ENCODE measurements at places on chromosomes 5 and 9.

GRCh38 chr5:125152044-125152443, 405.6 kb upstream of the ZNF608 start:
- DNase-seq, result no peak

DNA sequence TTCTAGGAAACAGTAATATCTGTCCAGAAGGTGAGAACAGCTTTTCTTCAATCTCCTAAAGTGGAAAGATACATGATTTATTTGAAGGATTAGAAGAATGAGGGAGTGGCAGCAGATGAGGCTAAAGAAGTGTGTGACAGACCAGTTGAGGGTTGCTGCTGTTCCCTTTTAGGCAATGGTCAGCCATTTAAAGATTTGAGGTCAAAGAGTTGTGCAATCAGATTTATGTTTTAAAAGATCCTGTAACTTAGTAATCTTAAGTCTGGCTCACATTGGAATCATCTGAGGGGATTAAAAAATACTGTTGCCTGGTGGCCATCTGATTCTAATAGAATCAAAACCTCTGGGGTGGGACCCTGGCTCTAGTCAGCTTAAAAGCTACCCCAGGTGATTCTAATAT, 4.3 kb upstream of the SGCD start:
- DNase-seq, result no peak

- no peak for DNase-seq
Measured at GRCh38 chr9:23741351-23741750, 84.7 kb downstream of the ELAVL2 start.

DNA sequence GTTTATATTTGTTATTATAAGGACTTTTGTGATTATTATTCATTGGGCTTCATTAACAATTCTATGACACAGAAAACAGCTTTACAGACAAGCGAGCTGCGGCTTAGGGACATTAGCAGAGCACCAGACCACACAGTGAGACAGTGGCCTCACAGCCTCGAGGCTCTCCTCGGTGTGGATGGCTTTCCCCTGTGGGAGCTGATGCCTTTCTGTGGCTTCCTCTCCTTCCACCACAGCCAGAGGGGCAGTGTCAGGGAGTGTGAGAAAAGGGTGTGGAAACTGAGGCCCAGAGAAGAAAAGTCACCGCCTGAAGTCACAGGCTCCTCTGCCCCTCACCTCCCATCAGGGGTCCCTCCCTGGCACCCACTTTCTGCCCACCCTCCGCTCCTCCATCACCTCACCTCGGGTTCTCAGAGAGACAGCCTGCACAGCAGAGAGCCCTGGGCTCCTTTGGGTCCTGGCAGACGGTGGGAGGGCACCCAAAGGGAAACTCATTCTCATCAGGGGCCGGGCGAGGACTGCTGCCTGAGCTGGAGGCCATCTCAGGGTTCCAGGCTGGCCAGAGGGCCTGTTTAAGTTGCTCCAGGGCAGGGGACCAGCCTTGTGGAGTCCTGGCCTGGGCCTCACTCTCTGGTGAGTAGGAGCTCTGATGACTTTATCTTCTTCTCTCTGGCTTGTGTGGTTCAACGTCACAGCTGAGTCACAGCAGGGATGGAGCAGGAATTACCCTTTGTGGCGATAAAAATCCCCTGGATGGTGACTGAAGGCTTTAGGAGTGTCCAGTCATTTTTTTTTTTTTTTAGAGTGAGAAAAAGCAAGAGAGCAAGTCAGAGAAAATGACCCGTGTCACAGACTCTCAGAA, 830 bp downstream of the TRAF1 start:
- no peak for DNase-seq

DNA sequence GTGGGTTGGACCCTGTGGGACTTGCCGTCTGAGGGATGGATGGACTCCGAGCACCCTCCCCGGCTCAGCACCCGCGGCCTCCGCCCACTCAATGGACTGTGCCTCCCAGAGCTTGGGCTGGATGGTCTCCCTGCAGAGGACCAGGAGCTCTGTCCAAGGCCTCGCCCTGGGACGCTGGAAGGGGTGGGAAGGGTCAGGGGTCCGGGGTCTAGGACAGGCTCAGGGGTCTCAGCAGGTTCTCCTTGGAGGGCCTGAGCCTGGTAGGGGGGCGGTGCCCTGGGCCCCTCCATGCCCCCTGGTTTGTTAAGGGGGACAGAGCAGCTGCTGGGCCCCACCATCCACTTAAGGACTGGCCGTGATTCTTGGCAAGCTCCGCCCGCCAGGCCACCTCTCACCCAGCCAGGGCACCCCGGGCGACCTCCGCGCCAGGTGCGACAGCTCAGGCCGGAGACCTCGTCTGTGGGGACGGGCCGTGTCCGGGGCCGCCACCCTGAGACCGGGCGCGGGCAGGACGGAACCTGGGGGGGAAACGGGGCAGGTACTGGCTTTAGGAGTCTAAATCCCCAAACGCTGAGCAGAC, 29.2 kb downstream of the EXOC3 start:
- no peak for DNase-seq

DNA sequence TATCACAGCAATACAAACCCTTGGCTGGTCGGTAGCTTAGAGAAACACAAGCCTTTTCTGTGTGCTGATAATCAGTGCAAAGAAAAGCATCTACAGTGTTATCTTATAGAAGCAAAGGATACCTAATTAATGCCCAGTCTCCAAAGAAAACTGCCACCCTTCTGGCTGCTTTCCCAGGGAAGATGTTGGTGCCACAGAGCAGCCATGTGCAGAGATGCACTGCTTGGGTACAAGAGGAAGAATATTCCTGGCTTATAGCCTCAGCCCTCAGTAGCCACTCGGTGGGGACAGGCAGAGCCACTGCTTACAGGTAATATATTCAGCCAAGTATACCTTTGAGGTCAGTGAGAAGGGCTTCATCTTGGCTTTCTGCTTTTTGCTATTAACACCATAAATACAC, 185.3 kb downstream of the PCSK1 start:
- peak; percentile 38 for DNase-seq

- DNase-seq, result no peak
Measured at GRCh38 chr9:72904267-72905093, 48.4 kb downstream of the ALDH1A1 start.

DNA sequence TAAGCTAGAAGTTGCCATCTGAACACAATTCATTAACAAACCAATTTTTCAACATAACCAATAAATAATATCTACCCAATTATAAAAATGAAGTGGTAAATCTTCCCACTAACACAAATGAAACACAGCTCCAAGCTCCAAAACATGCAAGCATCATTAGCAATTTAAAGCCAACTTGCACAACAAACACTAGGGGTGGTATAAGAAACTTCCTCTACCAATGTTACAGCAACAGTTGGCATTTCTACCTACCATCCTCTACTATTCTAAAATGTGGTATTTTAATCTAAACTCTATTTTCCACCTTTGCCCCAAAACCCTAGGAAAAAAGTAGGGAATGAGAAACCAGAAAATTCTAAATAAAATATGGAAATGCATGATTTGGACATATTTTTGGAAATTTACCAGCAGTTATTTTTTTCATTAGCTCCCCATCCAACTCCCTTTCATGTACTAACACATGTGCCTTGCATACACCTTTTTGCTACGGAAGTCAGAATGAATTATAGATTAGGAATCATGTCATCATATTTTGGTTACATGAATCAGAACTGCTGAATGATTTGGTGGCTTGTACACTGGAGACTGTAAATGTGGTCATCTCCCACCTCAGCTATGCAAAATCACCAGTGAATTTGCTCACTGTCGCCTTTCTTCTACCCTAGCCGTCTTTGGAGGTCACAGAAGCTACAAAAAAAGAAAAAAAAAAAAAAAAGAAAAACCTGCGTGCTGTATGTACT, 4.1 kb downstream of the NR6A1 start:
- DNase-seq, result no peak

DNA sequence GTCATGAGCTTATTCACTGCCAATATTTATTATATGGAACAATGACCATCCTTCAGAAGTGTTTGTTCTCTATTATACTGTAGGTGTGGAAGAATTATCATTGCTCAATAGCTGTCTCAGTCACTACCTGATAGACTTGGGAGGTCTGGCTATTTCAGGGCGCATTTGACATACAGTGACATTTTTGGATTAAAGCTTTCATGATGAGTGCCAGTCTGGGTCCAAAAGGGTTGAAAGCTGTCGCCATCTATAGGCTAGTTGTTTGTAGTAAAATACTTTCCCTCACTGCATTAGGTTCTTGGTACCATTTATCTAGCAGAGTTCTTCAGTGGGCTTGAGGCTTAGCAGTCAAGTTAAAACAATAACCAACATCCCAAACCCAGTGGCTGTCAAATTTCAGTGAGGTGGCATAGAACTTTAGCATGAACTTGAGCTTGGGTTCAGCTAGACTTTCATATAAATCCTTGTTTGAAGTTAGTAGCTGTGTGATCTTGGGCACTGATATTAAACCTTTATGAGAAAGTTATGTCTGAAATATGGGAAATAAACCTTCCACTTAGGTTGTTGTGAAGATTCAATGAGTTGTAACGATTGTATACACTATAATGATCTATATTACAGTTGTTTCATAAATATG, 110.5 kb upstream of the CDKN2B start:
- DNase-seq, result no peak

GRCh38 chr9:35042081-35042604, 30.3 kb downstream of the VCP start:
- DNase-seq, result no peak

GRCh38 chr9:110343551-110343950, 5.9 kb upstream of the TXNDC8 start:
- DNase-seq, result no peak

DNA sequence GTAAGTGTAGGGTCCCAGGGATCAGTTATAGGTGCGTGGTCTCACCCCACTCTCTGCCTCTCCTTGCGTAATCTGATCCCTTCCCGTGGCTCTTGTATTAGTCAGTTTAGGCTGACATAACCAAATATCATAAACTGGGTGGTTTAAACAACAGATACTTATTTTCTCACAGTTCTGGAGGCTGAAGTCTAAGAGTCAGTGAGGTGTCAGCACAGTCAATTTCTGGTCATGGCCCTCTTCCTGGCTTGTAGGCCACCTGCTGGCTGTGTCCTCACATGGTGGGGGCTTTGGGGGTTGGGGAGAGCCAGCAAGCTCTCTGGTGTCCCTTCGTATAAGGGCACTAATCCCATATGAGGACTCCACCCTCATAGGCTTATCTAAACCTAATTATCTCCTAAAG, 32.3 kb downstream of the CARTPT start:
- DNase-seq, result no peak

GRCh38 chr9:6183227-6183551, 32.4 kb upstream of the IL33 start:
- DNase-seq, result no peak

- DNase-seq, result no peak
Measured at GRCh38 chr5:9557696-9558095, 11.8 kb upstream of the SEMA5A start.

GRCh38 chr9:37486616-37487548, 1.1 kb downstream of the POLR1E start:
- DNase-seq, result no peak

- no peak for DNase-seq
Measured at GRCh38 chr5:107516452-107517184, 154.1 kb downstream of the EFNA5 start.

- DNase-seq, result no peak
Measured at GRCh38 chr5:97842687-97843086, 659.6 kb upstream of the RIOK2 start.

- DNase-seq, result peak; percentile 48
Measured at GRCh38 chr5:135557076-135557838, 21.5 kb upstream of the NEUROG1 start.

GRCh38 chr5:67100301-67100700, 96.3 kb downstream of the CD180 start:
- no peak for DNase-seq

GRCh38 chr9:130453487-130453886, 8.7 kb downstream of the ASS1 start:
- DNase-seq, result peak; percentile 56

DNA sequence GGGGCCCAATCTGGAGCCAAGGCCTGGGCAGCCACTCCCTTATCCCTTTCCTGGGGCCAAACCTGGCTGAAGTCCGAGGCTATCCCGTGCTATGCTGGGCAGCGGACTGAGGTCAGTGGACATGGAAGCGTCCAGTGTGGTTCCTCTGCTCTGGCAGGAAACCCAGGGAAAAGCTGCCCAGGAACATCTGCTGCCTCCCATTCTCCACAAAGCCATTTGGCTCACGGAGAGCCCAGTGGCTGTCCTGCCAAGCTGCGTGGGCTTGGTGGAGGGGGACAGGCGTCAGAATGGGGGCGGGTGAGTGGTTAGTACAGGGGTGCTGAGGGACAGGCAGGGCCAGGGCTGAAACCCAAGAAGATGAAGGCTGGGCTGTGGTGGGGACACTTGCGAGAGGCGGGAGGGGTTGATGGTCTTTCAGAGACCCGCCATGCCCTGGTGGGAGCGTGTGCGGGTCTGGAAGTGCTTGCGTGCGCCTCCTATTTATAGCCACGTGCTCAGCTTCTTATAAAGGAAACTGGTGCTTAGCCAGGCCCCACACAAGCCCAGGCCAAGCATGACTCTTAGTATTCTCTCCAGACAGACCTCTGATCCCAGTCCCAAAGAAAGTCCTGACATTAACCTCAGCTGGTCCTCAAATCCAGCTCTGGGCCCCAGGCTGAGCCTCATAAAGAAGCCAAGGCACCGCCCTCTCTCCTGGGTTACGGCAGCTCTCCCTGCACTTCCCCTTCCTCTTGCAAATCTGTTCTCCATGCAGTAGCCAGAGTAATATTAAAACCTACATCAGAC, 9.4 kb upstream of the SLC6A7 start:
- DNase-seq, result no peak

GRCh38 chr5:169893010-169893409, 87.3 kb downstream of the INSYN2B start:
- no peak for DNase-seq

GRCh38 chr9:88828492-88828974, 162.7 kb upstream of the S1PR3 start:
- DNase-seq, result no peak

- DNase-seq, result no peak
Measured at GRCh38 chr9:136021872-136022681, 60.9 kb upstream of the UBAC1 start.

- no peak for DNase-seq
Measured at GRCh38 chr9:125690679-125691078, 16.3 kb downstream of the MAPKAP1 start.

DNA sequence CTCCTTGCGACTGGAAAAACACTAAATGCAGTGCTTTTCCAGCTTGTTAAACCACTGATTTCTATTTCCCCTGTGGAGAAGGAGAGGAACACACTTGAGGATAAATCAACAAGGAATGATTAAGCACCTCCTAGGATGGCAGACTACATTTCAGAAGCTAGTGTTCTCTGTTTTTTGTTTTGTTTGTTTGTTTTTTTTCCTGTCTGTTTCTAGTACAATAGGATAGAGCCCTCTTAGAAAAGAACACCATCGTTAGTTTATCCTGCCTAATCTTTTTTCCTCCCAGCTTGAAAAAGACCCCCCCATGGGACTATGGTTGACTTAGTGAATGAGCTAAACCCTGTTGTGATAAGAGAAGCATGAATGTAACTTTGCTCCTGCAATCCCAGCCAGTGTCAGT, 3.9 kb upstream of the TAL2 start:
- DNase-seq, result no peak

GRCh38 chr9:127149010-127149409, 26.6 kb upstream of the ANGPTL2 start:
- DNase-seq, result no peak

- DNase-seq, result no peak
Measured at GRCh38 chr5:84343171-84343570, 41.5 kb downstream of the EDIL3 start.
